ENCODE measurements at places on chromosomes 12 and 14.
A peak's percentile ranks its signal among the peaks of the same experiment; 100 is the strongest.

GRCh38 chr14:68015356-68016254, 196.0 kb downstream of the RAD51B start:
- no peak for DNase-seq

DNA sequence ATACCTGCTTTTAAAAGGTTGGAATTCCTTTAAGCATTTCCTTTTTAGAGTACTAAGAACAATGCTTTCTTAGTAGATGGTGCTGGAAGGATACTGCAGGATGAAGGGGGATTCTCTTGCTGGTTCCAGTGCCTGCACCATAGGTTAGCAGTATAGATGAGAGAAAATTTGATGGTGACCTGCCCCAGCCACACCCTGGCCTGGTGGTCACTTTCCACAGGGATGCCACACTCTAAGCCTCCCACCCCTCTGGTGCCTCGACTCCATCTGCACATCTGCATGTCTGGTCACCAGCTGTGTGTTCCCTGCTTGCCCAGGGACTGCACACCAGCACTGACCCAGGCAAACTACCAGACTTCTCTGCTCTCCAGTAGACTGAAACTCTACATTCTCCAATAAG, 19.1 kb downstream of the SLC2A3 start:
- no peak for DNase-seq

DNA sequence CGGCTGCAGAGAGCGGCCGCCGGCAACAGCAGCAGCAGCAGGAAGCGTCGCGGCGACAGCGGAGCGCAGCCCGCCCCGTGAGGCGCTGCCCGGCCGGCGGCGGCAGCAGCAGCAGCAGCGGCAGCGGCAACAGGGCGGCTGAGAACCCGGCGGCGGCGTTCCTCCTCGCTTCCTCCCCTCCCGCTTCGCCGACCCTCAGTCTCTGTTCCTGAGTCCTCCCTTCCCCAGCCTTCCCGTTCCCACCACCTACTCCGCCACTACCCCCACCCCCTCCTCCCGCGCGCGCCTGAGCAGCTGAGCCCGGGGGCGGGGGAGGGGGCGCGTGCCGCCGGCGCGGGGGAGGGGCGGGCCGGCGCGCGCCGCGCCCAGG, 310 bp downstream of the BICDL1 start:
- no peak for DNase-seq

- DNase-seq, result no peak
Measured at GRCh38 chr12:79085106-79085682, 220.6 kb downstream of the SYT1 start.

DNA sequence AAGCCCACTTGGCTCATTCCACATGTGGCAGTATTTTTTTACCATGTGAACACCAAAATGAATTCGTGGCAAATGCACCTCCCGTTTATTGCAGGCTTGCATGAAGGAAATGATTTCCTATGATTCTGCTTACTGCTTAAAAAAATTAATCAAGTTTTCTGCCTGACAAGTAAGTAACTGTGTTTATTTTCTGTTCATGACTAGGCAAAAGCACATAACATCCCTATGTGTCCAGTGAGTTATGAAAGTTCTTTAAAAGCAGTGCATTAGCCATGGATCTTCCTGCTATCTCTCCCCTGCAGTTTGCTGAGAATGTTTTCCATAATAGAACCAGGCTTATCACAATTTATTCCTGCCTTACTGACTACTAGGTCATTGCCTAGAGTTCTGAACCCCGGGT, 20.4 kb downstream of the GPR65 start:
- no peak for DNase-seq

DNA sequence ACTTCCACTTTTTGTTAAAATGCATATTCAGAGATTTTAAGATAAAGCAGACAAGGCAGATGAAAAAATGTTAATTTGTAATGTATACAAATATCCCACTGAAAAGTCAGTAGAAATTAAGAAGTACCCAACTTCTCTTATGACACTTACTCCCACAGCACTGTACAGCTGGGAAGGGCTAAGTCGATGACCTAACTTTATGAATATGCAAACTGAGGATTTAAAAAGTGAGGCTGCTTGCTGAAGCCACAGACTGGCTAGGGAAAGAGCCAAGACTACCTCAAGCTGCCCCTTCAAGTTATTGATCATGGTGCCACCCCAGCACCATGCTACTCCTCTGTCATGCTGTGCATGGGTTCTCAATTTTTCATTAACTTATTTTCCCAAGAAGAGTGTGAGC, 17.0 kb downstream of the PPM1H start:
- no peak for DNase-seq

- DNase-seq, result no peak
Measured at GRCh38 chr12:6672143-6672542, 9.2 kb upstream of the ING4 start.

DNA sequence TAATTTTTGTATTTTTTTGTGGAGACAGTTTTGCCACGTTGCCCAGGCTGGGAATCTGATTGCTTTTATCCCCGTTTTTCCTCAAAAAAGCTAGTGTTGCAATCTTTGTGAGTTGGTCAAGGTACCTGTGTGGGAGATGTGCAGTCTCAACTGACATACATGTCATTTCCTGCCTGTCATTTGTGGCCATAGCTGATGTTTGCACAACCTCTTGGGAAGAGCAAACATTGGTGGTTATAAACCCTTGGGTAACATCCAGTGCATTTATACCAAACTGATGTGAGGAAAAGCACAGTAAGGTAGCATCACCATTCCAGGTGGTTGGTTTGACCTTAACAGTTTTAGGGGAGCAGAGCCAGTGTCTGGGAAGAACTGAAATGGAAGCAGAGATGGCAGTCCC, 54.7 kb downstream of the ATG14 start:
- DNase-seq, result no peak

DNA sequence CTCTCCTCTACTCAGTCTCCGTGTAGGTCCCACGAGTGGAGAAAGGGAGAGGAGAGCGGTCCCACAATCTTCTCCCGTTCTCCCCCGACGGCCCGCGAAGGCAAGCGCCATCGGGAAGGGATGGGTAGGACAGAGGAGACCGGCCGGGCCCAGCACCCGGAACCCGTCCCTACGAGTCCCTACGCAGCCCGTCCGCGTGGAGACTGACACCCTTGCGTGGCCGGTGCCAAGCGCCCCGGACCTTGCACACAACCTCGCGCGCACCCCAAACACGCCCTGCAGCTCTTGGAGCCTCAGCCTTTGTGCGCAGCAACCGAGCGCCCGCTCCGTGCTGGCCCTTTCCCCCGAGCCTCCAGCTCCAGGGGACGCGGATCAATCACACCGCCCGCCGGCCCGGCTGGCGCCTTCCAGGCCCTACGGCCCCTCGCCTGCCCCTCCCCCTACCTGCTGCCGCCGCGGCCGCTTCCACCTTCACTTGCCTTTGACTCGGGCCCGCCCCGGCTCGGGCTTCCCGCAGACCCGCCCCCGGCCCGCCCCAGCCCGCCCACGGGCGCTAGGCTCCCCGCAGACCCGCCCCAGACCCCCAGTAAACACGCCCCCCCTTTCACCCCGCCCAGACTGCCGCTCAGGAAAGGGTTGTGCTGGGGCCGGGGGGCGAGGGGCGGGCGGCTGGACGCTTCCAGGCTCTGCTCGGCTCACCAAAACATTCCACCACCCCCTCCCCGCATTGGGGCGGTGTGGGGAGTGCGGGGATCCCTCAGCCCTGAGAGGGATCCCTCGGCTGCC, at the start of gene NDRG2:
TSS of gene NDRG2 (minus strand) at position 477 of the 786 bp plus-strand sequence. CDS start 1,746 bp downstream, outside the sequence.
- no peak for DNase-seq

GRCh38 chr14:105864651-105865265, 338.4 kb downstream of the TMEM121 start:
- DNase-seq, result no peak

- DNase-seq, result no peak
Measured at GRCh38 chr12:67813456-67813904, 164.9 kb downstream of the DYRK2 start.

DNA sequence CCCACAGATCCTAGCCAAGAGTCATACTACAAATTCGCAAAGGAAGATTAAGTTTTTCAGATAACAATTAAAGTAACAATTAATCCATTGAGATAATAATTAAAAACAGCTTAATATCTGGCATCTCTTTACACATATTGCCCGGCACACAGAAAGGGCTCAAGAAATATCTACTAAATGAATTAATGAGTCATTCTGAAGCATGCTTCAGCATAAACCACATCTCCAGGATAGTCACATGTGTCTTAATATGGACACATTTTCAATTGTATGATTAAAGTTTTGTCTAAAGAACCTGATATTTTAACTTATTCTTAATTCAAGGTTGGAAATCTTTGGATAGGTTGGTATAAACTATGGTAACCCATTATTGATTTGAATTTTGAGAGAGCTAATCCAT, 9.6 kb downstream of the ITPR2 start:
- DNase-seq, result no peak

DNA sequence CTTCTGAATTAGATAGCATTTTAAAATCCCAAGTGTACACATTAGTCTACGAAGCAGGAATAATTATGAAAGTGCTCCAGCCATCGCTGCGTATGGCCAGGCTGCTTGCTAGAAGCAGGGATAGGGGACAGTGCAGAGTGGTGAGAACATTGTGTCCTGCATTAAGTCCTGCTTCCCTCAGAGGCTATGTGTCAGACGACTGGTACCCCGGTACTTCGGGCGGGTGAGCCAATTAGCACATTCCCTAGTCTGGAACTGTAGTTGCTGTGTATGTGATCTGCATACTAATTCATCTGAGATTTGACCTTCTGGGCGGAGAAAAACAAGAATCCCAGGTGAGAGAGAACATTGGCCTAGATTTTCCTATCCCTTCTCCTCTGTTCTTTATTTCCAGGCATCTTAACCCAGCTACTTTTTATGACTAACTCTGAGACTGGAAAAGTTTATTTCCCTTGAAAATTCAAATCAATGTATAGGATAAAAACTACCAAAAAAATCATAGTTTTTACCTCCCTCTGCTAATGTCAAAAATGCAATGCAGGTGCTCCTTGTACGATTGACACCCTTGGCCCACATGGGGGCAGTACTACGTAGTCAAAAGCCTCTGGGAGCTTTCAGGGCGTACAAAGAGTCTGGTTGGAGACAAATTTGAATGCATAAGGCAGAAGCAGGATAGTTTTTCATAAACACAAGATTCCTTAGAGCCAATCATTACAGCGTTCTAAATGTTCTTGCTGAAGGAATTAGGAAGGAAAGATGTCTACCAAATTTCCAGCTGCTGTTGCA, 764.3 kb downstream of the NOVA1 start:
- DNase-seq, result peak; percentile 8

DNA sequence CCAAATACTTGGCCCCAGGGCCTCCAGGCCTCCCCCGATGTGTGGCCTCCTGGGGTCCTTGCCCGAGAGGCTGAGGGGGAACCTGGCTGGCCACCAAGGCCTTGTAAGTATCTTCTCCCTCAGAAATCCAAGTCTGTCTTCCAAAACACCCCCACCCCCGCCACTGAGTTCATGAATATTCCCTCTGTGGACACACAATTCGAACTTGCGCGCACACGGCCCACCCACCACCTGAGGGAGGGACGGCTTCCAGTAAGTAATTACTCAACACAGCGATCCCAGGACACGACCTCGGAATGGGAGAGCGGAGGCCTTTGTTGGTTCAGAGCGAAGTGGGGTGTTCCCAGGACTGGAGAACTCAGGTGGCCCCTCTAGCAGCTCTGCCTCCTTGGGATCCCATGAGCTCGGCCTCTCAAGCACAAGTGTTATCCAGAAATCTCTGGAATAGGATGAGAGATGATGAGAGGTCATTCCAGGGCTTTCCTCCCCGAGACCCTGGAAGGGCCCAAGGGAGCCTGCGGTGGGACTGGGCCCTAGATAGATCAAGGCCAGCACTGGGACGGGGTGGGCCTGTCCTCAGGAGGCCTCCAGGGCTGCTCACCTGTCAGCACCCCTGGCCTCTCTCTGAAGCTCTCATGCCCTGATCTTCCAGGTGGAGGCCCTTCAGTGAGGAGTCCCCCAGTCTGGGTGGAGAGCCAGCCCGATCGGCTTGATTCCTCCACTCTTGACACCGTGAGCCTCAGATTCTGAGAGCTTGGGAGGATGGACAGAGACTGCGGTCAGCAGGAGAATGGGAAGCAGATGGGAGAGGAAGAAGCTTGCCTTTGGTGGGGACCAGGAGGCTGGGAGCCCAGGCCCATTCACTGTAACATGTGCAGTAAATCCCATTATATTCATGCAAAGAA, 219.0 kb upstream of the RTL1 start:
- no peak for DNase-seq

- no peak for DNase-seq
Measured at GRCh38 chr14:59148334-59148900, 40.0 kb upstream of the DAAM1 start.

DNA sequence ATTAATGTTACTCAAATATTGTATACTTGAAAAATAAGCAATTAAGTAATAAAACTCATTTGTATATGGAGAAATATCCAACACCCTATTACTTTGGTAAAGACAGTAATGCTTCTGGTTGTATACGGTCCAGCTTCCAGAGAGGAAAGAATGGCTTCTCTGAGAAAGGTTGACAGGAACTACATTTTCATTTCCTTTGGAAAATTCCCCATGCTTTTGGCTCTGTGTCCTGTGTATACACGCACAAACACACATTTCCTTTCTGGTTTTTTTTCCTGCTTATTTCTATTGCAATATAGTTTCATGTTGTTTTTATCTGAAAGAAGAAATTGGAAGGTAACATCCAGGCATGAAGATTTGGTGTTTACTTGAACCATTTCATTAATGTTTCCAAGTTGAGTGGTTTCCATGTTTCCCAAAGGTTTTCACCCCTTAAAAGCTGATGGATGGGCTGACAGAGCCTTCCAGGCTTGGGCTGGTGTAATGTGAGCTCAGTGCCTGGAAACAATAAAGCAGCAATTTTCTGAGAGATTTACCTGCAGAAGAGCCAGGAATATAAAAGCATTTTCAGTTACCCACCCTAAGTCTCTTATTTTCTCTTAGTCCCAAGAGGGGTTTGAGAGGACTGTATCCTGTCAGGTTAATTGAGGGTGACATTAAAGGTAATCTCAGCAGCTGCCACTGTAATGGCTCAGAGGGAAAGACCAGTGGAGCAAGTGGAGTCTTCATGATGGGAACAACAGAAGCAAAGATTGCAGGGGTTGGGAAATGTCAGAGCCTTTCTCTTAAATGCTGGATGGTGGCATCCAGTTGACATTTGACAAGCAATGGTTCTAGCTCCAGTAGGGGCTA, 33.4 kb upstream of the TMTC1 start:
- DNase-seq, result no peak

DNA sequence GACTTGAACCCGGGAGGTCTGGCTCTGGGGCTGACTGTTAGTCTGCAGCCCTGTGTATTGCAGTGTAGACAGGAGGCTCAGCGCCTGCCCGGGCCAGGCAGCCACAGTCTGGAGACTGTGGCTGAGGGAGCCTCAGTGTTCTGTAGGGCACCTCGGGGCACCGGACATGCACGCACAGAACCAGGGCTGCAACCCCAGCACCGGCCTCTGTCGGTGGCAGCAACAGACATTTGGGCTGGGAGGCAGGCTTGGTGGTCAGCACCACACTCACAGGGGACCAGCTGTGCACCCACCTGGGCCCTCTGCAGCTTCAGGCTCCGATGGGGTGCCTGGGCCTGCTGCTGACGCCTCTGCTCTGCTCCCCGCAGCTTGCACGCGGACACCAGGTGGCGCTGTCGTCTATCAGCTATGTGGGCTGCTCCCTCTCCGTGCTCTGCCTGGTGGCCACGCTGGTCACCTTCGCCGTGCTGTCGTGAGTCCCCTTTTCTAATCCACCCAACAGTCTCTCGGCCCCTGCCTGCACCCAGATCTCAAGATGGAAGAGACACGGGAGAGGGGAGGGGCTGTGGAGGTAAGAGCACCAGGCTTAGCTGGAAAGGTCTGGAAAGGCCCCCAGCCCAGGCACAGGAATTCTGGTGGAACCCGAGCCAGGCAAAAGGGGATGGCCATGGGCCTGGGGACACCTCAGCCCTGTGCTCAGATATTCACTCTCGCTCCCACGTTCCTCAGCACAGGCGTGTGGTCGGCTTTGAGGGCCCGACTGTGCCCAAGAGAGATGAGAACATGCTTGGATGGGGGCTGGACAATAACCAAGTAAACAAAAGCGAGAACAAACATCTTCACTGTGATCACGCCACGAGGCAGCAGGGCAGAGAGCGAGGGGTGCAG, 151.0 kb downstream of the ADGRD1 start:
- DNase-seq, result no peak
